ENCODE measurements at places on chromosomes 6 and 20. TPM values are rescaled to one million over a fixed set of nuclear protein-coding genes. Genes with fewer than 3 reads are reported as not detected.
A peak's percentile ranks its signal among the peaks of the same experiment; 100 is the strongest.

DEFB110 gene
- polyA plus RNA-seq, result not detected

DLGAP4 gene
- 61.3 TPM for polyA plus RNA-seq

KIAA0408 gene
- polyA plus RNA-seq, result 14.9 TPM

SIRPB2 gene
- 3.3 TPM for polyA plus RNA-seq

TINAG gene
- polyA plus RNA-seq, result not detected

TFAP2D gene
- not detected for polyA plus RNA-seq

MAPK14 gene
- 48.8 TPM for polyA plus RNA-seq

LY86 gene
- polyA plus RNA-seq, result 3.9 TPM

BIRC7 gene
- 0.18 TPM for polyA plus RNA-seq

TUBB1 gene
- polyA plus RNA-seq, result 0.05 TPM

STMND1 gene
- polyA plus RNA-seq, result not detected

RRAGD gene
- 8.4 TPM for polyA plus RNA-seq

DDX27 gene
- polyA plus RNA-seq, result 36.1 TPM

C6orf58 gene
- not detected for polyA plus RNA-seq

SLC25A27 gene
- 15.0 TPM for polyA plus RNA-seq

PGM3 gene
- 9.2 TPM for polyA plus RNA-seq

SDHAF4 gene
- 8.3 TPM for polyA plus RNA-seq

- no peak for DNase-seq
Measured at GRCh38 chr6:13428583-13429405, 58.6 kb downstream of the GFOD1 start.

DNA sequence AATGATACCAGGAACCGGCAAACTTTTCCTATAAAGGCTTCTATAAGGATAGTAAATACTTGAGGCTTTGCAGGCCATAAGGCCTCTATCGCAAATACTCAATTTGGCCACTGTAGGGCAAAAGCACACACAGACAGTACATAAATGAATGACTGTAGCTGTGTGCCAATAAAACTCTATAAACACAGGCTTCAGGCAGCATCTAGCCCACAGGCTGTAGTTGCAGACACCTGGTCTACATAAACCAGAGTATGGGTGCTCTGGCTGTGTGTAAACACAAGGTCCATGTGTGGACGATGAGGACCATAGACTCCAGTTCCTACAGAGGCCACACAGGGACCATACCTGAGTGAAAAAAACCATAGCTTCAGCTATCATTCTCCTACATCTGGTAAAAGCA is 52.2 kb downstream of the ZMYND8 start:
- DNase-seq, result no peak

DNA sequence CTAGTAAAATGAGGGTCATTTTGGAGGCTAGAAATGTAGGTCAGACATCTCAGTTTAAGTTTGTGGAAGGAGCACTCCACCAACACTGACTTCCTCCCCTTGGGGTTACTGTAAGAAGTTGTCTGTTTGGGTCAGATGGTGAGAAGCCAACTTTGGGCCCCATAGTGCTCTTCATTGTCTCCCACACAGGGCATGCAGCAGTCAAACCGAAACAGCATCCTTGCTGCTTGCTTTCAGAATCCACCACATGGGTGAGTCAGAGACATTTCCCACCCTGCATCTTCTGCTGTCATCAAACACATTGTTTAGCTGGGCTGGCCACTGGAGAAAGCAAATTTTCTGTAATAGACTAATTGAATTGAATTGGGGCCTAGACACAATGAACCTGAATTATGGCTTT is 16.8 kb downstream of the IL17F start:
- no peak for DNase-seq

GRCh38 chr6:85795945-85796344 is 153.3 kb upstream of the SYNCRIP start:
- no peak for DNase-seq

GRCh38 chr6:166543603-166544295 is 42.7 kb downstream of the RAMACL start:
- DNase-seq, result no peak

DNA sequence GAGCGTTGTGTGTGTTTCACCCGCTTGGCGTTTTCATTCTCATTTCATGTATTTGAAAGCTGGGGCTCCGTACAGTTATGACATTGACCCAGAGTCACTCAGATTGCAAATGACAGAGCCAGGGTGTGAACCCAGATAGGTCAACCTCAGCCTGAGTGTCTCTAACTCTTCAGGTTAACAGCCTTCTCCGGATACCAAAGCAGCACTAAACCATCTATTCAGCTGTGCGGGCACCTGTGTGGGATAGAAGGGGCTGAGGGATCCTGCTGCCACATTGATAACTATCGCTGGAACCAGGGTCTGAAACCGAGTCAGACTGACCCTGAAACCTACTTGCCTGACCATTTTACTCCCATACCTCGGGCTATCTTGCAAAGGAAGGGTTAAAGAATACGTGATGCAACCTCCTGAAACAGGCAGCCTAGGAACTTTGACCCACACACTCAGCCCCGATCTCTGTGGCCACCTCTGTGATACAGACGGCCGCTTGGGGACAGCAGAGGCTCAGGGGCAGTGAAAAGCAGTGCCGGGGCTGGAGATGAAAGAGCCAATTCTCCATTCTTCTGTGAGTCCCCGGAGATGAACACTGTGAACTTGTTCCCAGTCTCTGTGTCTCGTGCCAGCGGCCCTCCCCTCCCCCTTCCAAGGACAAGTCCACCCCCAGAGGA is 233.5 kb upstream of the QKI start:
- peak; percentile 5 for DNase-seq

DNA sequence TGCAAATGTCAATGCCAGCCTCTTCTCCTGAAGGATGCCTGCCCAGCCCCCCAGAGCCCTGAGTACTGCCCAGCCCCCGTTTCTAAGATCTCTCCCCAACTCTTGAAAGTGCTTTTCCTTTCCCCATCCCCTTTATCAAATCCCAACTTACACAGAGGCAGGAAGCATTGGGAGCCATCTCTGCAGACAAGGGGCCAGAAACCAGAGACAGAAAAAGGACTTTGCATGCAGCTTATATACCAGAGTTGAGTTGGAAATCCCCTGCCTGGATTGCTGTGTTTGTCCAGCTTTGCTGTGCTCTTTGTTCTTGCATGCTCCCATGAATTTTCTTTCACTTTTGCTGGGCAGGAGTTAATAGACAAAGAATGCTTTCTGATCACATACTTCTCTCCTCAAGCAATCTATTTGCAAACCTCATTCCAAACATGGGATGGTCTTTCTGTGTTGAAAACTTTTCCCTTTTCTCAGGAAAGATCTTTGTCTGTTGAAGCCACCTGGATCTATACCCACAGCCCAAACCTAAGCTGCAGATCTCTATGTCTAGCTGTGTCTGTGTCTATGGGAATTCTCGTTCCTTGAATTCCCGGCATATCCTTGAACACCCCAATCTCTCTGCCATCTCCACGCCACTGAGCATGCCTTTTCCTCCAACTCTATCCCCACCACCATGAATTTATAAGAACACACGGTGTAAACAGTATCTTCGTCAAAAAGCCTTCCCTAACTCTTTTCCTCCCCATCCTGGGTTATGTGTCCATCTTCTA is at the start of gene UBD:
Gene UBD, minus strand, starts transcription at position 209 of the 764 bp plus-strand sequence. Its CDS starts 31 bp downstream, at position 178.
- no peak for DNase-seq

DNA sequence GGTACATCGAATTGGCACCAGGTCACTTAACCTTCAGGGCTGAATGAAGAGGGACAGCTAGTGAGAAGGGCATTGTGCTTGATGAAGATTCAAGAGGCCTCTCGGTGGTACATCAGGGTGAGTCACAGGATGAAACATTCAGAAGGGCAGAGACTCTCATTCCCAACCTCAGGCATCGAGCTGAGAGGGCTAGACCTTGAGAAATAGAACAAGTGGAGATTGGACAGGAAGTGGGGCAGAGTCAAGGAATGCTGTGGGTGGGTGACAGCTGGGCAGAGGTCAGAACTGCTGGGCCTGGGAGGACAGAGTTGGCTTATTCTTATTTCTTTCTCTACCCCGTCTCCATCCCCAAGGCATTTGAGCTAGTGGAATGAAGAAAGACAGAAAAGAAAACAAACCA is 126.0 kb downstream of the SCML4 start:
- no peak for DNase-seq

GRCh38 chr6:13813621-13814175 is 659 bp downstream of the MCUR1 start:
- DNase-seq, result no peak

DNA sequence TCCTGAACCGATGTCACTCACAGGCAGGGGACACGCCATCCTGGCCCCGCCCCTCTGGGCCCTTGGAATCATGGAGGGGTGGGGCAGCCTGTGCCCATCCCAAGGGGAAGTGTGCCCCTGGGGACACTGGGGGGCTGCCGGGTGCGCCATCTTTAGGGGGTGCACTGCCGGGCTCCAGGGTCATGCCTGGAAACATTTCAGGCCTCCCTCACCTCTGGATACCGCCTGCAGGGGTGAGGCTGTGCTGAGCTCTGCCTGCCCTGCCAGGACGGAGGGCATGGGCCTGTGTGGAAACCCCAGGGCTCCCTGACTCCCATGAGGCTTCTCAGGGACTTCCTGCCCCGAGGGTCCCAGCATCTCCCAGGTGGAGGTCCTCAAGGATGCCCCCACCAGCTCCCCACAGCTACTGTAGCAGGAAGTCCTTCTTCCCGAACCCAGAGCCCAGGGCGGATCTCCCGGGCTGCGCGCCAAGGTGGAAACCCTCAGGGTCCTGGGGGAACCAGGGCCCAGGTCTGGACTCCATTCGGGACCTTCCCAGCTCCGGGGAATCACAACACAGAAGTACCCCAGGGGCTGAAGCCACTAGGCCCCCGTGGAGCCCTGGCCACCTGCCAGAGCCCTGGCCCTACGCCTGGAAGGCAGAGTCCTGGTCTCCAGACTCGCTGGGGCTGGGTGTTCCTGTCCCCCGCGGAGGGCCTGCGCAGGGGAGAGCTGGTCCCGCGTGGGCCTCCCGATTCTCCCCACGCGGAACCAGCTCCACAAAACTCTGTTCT is 15.6 kb downstream of the CHRNA4 start:
- DNase-seq, result no peak

GRCh38 chr6:111521497-111522270 is 38.7 kb upstream of the REV3L start:
- DNase-seq, result no peak

GRCh38 chr6:17971128-17972073 is 16.0 kb downstream of the KIF13A start:
- no peak for DNase-seq

- DNase-seq, result no peak
Measured at GRCh38 chr20:16107172-16107870, 465.9 kb downstream of the KIF16B start.

DNA sequence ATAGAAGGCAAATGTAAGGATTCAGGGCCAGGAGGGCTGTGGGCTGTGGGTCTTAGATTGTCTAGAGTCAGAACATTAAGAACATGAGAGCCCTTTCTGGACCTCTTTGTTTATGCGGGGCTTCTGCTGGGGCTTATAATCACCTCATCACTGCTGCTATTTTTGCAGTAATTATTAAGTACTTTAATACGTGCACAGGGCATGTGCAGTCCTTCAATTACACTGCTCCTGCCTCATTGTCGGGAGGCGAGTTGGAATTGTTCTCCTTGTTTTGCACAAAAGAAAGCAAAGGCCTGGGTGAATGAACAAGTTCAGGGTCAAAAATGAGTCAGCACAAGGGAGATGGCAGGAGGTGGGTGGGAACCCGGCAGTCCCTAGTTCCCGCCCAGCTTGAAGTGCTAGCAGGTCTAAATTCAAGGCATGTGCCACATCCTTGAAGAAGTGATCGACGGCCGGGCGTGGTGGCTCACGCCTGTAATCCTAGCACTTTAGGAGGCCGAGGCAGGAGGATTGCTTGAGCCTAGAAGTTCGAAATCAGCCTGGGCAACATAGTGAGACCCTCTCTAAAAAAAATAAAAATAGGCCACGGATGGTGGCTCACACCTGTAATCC is 34.4 kb upstream of the PTPN1 start:
- DNase-seq, result no peak

DNA sequence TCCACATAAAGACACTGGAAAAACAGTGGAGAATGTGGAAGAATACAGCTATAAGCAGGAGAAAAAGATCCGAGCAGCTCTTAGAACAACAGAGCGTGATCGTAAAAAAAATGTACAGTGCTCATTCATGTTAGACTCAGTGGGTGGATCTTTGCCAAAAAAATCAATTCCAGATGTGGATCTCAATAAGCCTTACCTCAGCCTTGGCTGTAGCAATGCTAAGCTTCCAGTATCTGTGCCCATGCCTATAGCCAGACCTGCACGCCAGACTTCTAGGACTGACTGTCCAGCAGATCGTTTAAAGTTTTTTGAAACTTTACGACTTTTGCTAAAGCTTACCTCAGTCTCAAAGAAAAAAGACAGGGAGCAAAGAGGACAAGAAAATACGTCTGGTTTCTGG is 57.1 kb downstream of the MAP3K4 start:
- DNase-seq, result no peak

GRCh38 chr6:86251106-86251505 is 608.4 kb upstream of the SYNCRIP start:
- DNase-seq, result no peak

- no peak for DNase-seq
Measured at GRCh38 chr6:115137910-115138309, 795.1 kb upstream of the HS3ST5 start.

GRCh38 chr6:129135451-129135850 is 252.5 kb downstream of the LAMA2 start:
- no peak for DNase-seq

DNA sequence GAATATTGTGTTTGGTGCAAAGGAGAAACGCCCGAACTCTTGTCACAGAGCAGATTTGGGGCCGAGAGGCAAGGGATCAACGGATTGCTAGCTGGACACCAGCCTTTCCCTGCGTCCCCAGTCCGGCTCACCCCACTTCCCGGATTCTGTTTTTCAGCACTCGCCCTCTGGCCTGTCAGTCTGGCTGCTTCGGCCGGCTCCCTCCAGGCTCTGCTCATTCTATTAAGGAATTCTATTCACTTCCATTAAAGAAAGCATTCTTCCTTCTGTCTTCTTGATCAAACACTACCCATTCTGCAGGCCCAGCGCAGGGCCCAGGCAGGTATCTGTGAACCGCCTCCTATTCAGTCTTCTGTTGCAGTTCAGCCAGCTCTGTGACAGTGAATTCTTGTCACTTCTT is 91.7 kb downstream of the RNF182 start:
- DNase-seq, result no peak

DNA sequence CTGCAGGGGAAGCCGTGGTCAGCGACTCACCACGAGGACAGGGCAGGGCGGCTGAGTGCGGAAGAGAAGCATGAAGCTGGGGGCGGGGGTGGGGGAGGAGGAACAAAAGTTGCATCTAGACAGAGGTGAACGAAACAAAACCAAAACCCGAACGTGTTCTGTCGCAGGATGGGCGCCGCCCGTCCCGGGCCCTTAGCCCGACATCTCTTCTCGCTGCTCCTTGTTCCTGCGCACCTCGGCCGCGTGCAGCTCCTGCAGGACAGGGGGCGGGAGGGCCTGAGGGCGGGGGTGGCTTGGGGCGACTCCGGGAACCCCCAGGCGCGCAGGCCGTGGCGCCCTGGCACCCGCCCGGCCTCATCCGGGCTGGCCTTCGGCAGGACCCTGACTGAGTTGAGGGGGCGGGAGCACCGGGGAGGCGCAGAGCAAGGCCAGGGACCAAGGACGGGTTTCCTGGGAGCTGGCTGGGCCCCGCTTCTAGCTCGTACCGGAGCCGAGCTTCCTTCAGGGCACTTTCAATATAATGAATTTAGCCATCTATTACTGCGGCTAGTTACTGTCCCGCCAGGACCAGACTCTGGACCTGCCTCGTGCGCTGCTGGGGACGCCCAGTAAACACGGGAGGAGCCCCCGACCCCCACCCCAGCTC is 12.0 kb downstream of the STMN3 start:
- DNase-seq, result no peak

- DNase-seq, result no peak
Measured at GRCh38 chr6:43248101-43248500, 4.8 kb downstream of the TTBK1 start.

- no peak for DNase-seq
Measured at GRCh38 chr6:113825781-113826180, 31.4 kb upstream of the MARCKS start.

GRCh38 chr20:50670126-50670862 is 21.0 kb downstream of the RIPOR3 start:
- no peak for DNase-seq
